ENCODE measurements at places on chromosomes 4 and X. TPM values are rescaled to one million over a fixed set of nuclear protein-coding genes. Genes with fewer than 3 reads are reported as not detected.

Gene GSX2
- not detected for total RNA-seq

Gene PTCHD1
- total RNA-seq = not detected

Gene PSAPL1
- total RNA-seq = 0.15 TPM

Gene ENPP6
- total RNA-seq = not detected

Gene DMP1
- not detected for total RNA-seq

Gene FAM50A
- 76.7 TPM for total RNA-seq

Gene SHROOM4
- not detected for total RNA-seq

Gene SLC2A9
- total RNA-seq = 0.11 TPM

Gene RAB41
- total RNA-seq = not detected

Gene PPEF2
- total RNA-seq = not detected

Gene CDS1
- 11.2 TPM for total RNA-seq

Gene TCP11X2
- total RNA-seq = not detected

Gene BEND4
- not detected for total RNA-seq

Gene PDLIM5
- total RNA-seq = 57.8 TPM

Gene SGMS2
- total RNA-seq = 58.7 TPM

Gene TMEM150C
- total RNA-seq = 0.58 TPM

Gene ANXA3
- total RNA-seq = 263 TPM

Gene PROM1
- total RNA-seq = not detected

Gene ETDA
- not detected for total RNA-seq

Gene CT45A10
- total RNA-seq = not detected

Gene PPP4R3C
- total RNA-seq = not detected

Measured in PC-3 (cell line).